Endothelial cell of umbilical vein (primary cell): ENCODE measurements at places on chromosomes 5 and 9. TPM values are rescaled to one million over a fixed set of nuclear protein-coding genes. Genes with fewer than 3 reads are reported as not detected.

DNA sequence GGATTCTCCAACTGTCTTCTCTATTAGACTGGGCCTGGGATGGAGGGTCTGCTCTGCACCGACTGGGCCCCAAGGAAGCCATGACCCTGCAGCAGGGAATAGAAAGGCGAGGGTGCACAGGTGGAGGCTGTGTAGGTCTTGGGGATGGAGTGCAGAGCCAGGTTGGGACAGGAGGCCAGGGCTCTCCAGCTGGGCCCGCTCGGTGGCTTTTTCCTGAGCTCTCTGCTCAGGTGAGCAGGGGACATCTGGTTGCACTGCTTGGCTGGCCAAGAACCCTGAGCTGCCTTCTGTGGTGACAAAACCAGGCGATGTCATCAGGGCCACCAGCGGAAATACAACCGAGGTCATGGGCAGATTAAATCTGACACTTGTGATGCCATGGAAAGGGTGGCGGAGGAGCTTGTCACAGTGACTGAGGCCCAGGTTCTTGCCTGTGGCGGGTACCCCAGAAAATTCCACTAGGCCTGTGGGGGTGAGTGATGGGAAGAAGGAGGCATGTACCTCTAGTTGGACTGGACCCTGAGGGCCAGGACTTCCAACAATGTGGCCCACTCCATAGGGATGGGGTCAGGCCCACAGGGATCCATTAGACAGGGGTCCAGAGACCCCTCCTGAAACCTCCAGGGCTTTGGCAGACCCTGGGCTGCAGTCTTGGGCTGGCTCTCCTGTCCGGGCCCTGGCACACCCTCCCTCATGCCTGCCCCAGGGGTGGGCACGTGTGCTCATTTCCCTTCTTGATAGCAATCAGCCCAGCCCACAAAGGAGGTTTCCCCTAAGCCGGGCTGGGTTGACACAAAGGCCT lies 4.4 kb upstream of the IL3 start:
- DNase-seq: no peak

BHMT2 gene
- polyA plus RNA-seq: 0.81 and 0.92 TPM in 2 replicates

DNA sequence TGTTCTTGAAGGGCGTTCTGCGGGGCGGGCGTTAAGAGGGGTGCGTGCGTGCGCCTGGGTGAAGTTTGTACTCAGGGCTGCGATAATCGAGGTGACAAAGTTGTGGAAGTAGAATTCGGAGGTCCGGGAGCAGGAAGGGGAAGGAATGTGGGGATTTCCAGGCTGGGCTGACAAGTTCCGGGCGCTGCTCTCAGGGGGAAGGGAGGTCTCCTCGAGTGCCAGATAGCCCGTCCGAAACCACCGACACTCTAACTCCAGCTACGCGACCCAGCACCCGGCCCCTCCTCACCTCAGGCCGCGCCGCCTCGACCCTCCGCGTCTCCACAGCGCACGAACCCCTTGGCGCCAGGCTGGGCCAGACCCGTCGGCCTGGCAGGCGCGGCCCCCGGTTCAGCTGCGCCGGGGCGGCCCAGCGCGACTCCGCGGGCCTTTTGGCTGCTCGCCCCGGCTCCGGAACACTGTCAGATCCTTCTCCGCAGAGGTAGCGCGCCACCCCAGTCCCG lies at the start of gene IL6ST:
IL6ST (minus strand) TSS at position 469 of the 503 bp plus-strand sequence. CDS start 18,685 bp downstream, outside the sequence.
- DNase-seq: peak; percentile 83

DNA sequence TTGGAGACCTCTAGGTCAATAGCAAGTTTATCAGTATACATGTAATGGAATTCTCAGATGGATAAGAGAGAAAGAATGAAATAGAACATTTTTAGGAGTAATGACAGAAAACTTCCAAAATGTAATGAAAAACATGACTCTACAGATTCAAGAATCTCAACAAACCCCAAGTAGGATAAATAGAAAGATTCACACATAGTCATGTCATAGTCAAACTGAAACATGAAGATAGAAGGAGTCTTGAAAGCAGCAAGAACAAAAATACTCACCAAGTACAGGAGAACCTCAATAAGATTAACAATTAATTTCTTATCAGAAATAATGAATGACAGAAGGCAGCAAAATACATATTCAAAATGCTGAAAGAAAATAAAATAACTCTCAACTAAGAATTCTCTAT lies 164.5 kb downstream of the SPATA31D1 start:
- DNase-seq: no peak

- DNase-seq: no peak
These were observed 63.4 kb downstream of the ALDH7A1 start for GRCh38 chr5:126531543-126532120.

- no peak for DNase-seq
These were observed 1930.5 kb downstream of the EFNA5 start for GRCh38 chr5:105740242-105740641.

COL23A1 gene
- polyA plus RNA-seq: not detected in 2 replicates

GRCh38 chr5:136998854-136999357 lies 500.2 kb downstream of the SPOCK1 start:
- no peak for DNase-seq

DNA sequence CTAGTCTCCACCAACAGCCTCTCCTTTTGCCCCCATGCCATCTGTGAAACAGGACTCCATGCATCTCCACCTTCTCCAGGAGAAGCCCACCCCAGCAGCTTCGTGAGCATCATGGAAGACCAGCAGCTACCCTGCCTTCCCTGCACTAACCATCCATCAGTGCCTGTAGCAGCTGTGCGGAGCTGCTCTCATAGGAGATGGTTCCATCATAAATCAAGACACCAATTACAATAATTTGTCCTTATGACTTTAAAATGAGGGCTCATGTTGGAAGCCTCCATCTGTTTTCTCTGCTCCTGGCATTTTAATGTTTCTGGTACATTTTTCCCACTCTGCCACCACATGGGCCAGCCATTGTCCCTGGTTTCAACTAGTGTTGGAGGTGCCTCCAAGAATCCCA lies 69.9 kb downstream of the FGF1 start:
- DNase-seq: no peak

GRCh38 chr5:39284552-39284951 lies 65.2 kb upstream of the FYB1 start:
- no peak for DNase-seq

GRCh38 chr5:143235423-143235822 lies 168.1 kb downstream of the NR3C1 start:
- DNase-seq: no peak

GRCh38 chr5:90941002-90941720 lies 382.6 kb downstream of the ADGRV1 start:
- DNase-seq: no peak

GRCh38 chr5:54644226-54644625 lies 126.7 kb downstream of the SNX18 start:
- DNase-seq: peak; percentile 86

DNA sequence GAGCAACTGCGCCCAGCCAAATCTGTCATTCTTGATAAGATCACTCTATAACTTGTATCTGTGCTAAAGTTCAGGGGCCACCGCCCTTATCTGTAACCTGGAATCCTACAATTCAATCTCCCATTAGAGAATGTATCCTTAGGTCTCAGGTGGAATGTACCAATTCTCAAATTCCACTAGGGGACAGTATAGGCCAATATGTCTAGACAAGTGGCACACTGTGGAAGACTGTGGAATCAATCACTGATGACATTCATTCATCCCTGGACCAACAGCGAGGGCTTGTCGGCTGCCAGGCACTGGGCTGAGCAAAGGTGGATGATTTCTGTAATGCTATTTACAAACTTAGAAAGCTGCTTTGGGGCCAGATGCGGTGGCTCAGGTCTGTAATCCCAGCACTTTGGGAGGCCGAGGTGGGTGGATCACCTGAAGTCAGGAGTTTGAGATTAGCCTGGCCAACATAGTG lies 28.7 kb upstream of the MEGF9 start:
- DNase-seq: peak; percentile 26

NR4A3 gene
- polyA plus RNA-seq: 0.11 TPM in 2 replicates

TMED7 gene
- 57.6 and 125 TPM in 2 replicates for polyA plus RNA-seq

- no peak for DNase-seq
These were observed 13.1 kb upstream of the ATP6V1G1 start for GRCh38 chr9:114574438-114574837.

SLC36A3 gene
- not detected in 2 replicates for polyA plus RNA-seq

DNA sequence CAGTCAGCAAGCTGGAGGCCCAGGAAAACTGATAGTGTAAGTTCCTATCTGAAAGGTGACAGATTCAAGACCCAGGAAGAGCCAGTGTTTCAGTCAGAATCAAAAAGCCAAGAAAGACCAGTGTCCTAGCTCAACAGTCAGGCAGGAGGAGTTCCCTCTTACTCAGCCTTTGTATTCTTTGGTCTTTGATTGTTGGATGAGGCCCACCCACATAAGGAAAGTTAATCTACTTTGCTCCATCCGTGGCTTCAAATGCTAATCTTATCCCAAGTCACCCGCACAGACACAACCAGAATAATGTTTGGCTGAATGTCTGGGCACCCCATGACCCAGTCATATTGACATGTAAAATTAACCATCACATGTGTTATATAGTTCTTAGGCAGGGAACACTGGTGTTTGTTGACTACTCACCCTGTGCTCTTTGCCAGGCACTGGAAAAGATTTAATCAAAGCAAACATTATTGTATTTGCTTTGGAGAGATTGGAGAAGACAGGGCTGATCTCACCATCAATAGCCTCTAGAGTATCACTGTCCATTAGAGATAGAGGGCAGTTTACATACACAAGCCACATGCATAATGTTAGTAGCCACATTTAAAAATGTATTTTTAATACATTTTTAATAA lies 96.3 kb upstream of the KCNN2 start:
- DNase-seq: no peak

GRCh38 chr5:17378346-17378997 lies 119.6 kb upstream of the TAF11L2 start:
- no peak for DNase-seq

- DNase-seq: peak; percentile 15
These were observed 997.1 kb upstream of the ARRDC3 start for GRCh38 chr5:92380069-92380770.

GRCh38 chr5:43019291-43019613 lies 20.9 kb downstream of the ANXA2R start:
- no peak for DNase-seq

DNA sequence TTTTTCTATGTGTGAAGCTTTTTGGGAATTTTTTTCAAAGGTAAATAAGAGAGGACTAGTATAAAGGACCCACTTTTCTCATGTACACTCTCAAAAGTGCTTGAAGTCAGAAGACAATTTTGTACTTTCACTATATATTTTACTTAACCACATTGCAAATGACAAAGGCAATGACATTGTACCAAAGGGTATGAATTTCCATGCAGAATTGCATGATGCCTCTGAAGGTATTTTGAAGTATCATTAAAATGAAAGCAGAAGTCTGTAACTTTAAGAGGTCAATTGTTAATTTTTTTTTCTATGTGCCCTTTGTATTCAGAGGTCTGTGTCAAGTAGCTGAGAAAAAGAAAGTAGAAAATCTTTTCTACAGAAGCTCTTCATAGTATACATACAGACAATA lies 84.7 kb downstream of the ST8SIA4 start:
- DNase-seq: no peak

GRCh38 chr9:6230037-6230780 lies 14.6 kb downstream of the IL33 start:
- DNase-seq: peak; percentile 82

GRCh38 chr9:137785704-137786161 lies 91.8 kb upstream of the CACNA1B start:
- DNase-seq: no peak

- DNase-seq: no peak
These were observed 2.9 kb downstream of the ALDH1A1 start for GRCh38 chr9:72949918-72950325.

CNTNAP3B gene
- polyA plus RNA-seq: 29.8 and 32.4 TPM in 2 replicates

DNA sequence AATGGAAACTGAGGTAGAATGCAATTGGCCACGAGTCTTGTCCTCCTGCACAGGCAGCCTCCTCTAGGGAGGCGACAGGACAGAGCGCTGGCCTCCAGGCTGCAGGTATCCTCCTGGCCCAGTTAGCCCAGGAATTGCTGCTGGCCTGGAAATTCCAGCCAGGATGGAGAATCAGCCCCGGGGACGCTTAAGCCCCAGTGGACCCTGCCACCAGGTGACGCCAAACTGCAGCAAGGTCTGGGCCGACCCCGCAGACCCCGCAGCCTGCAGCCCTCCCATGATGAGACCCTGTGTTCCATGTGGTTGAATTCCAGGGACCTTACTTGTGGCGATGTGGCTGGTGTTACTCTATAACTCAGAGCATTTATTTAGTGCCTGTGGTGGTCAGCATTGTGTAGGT lies 7.3 kb downstream of the CACFD1 start:
- no peak for DNase-seq

DNA sequence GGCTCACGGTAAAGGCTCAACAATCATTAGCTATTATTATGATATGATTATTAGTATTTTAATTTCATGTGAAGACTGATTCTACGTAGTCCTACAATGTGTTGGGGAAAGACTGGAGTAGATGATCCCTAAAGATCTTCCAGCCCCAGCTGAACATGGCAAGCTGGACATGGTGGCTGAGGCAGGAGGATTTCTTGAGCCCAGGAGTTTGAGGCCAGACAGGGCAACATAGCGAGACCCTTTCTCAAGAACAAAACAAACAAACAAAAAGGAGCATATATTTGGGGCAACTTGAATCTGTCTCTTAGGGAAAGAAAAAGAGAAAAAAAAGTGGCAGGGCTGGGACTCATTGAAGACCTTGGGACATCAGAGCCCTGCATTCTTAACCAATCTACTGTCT lies 16.2 kb upstream of the FAT2 start:
- DNase-seq: no peak

MAT2B gene
- 33.9 and 41.5 TPM in 2 replicates for polyA plus RNA-seq

PCDHGA5 gene
- 0.36 and 0.51 TPM in 2 replicates for polyA plus RNA-seq

DNA sequence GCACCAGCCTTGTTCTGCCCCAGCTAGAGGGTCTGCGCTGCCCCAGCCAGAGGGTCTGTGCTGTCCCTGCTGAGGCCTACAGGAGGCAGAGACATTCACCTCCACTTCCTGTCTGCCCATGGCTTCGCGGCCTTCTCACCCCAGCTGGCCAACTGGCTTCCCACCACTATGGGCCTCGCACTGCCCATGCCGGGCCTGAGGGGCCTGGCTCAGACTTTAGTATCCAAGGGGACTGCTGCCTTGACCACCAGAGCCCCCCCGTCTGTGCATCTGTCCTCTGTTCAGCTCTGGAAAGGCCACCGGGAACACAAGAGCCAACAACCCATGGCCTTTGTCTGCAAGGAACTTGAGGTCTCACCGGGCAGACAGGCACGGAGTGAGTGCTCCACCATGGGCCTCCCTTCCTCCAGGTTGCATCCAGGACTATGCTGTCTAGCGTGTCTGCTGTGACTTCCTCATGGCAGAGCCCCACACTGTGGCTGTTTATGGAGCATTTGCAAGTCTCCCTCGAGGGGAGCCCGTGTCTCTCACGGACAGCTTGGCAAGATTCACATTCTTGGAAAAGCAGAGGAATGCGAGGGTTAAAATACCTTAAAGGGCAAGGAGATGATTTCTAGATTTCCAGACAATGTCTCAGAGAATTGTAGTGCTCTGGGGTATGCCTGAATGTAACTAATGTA lies 1.7 kb downstream of the DCANP1 start:
- DNase-seq: no peak

S100Z gene
- polyA plus RNA-seq: not detected in 2 replicates

GRCh38 chr5:150529555-150529954 lies 21.6 kb downstream of the NDST1 start:
- no peak for DNase-seq

- DNase-seq: no peak
These were observed 167.7 kb downstream of the MACROH2A1 start for GRCh38 chr5:135231289-135231688.

SELENOP gene
- polyA plus RNA-seq: 0.22 and 0.35 TPM in 2 replicates

FYB1 gene
- not detected in 2 replicates for polyA plus RNA-seq

CDC20B gene
- 0.22 TPM in 2 replicates for polyA plus RNA-seq
